ENCODE measurements at places on chromosomes 7 and 10.

DNA sequence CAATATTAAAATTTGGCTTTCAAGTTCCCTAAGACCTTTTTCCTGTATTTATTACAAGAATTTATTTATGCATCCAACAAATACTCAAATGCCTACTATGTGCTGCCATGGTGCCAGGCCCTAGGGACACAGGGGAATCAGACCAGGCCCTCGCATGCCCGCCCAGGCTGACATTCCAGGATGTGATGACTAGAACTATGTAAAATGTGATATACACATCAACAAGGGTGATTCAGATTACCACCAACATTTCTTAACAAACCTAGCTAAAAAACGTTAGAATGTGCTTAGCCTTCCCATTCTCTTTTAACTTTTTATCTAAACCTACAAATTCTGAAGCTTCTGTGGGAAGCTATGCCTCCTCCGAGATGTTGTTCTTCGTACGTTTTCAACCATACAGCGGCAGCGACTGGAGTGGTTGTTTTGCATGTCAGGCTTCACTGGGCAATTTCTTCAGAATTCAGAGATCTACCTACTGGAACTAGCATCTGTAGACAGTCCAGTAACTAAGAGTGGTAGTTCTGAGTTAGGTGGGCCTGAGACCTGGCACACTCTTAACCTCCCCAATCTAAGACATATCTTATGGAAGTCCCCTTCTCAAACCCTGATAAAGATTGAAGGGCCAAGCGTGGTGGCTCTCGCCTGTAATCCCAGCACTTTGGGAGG, 22.1 kb downstream of the GNA12 start:
- peak; percentile 22 for DNase-seq

GRCh38 chr10:21512573-21513404, 12.7 kb downstream of the SKIDA1 start:
- no peak for DNase-seq

GRCh38 chr10:110354322-110354766, 49.6 kb upstream of the SMNDC1 start:
- DNase-seq = peak; percentile 92

DNA sequence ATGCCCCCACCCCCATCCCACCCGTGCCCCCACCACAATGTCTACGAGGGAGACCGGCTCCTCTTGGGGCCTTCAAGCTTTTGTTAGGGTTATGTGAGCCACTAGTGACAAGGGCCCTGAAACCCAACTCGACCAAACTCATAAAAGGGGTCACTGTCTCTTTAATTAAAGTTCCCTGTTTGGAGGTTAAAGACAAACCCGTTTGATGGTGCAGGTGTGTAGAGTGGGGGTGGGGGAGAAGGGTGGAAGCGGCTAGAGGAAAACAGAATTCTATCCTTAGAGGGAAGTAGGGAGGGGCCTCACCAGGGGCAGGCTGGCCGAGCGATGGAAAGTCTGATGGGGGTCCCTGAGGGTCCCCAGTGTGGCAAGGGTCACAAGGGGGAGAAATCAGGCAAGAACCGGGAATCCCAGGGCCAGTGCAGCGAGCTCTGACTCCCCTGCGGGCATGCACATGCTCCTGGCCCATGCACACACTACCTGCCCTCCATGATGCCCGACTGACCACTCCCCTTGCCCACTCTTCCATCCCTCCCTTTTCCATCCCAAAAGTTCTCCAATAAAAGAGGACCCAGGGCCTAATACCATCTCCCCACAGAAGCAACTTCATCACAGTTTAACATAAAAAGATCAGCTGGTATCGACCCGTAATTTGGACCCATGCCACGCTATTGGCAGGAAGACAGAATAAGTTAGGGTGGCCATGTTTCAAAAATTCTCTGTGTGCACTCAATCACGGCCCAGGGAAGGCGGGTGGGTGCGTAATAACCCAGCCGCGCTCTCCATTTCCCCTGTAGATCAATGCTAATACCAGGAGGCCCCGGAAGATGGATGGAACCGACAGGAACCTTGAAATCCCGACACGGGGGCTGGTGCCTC, 35.9 kb upstream of the SLF2 start:
- no peak for DNase-seq

- no peak for DNase-seq
These were observed 133.8 kb downstream of the CNOT4 start for GRCh38 chr7:135375908-135376699.

- DNase-seq = no peak
These were observed 27.7 kb upstream of the BPGM start for GRCh38 chr7:134618756-134619530.

DNA sequence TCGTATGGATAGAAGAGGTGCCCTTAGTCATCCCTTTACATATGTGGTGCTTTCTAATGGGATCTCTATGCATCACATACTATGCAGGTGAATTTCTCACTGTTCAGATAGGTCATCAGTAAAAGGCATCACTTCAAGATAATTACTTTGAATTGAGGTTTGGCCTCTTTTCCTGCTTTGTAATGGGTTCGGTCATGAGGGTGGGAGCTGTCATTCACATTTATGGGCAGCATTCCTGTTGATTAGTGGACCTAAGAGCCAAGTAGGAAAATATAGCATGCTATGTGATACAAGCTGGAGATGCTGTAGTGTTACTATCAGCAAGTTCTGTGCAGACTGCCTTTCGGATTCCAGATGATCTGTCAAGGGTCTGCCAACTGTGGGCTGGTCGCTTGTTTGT, 156.3 kb downstream of the LCOR start:
- no peak for DNase-seq

GRCh38 chr7:143240291-143241168, 18.7 kb downstream of the TAS2R40 start:
- peak; percentile 87 for DNase-seq

DNA sequence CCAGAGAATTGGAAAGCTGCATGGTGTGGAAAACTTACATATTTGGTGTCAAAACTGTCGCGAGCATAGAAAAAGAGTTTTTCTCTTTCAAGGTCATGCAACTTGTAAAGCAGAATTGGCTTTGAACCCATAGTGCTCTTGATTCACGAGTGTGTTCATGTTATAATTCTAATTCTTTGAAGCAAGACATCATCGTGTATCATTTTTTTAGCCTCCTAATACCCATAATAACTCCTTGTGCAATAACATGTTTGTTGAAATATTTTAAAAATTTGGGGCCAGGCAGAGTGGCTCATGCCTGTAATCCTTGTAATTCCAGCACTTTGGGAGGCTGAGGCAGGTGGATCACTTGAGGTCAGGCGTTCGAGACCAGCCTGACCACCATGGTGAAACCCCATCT, 4.2 kb downstream of the CCL24 start:
- DNase-seq = no peak

DNA sequence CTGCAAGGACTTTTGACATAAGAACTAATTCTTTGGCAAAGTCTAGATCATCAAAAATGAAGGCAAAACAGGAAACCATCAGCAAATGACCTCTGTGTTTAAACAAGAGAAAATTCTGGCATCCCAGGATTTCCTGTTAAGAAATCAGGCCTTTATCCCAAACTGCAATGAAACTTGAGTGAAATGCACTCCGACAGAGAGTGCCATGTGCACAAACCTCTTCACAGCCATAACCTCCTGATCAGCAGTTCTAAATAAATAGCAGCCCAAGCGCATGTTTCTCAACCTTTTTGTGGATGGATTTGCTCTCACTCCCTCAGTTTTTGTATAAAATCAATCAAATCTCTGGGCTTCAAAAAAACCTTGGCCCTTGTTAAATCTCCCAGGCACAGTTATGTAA, 107.7 kb upstream of the EEPD1 start:
- DNase-seq = no peak
